ENCODE measurements at places on chromosomes 6 and 20.

- no peak for DNase-seq
Measured at GRCh38 chr6:160036790-160037206, 67.9 kb downstream of the IGF2R start.

GRCh38 chr6:40661726-40662125 lies 74.6 kb upstream of the LRFN2 start:
- no peak for DNase-seq

GRCh38 chr6:145475794-145476396 lies 259.4 kb downstream of the EPM2A start:
- no peak for DNase-seq

GRCh38 chr6:89566930-89567629 lies 71.5 kb downstream of the LYRM2 start:
- DNase-seq = no peak

GRCh38 chr6:53544217-53544469 lies 758 bp downstream of the GCLC start:
- DNase-seq = no peak

DNA sequence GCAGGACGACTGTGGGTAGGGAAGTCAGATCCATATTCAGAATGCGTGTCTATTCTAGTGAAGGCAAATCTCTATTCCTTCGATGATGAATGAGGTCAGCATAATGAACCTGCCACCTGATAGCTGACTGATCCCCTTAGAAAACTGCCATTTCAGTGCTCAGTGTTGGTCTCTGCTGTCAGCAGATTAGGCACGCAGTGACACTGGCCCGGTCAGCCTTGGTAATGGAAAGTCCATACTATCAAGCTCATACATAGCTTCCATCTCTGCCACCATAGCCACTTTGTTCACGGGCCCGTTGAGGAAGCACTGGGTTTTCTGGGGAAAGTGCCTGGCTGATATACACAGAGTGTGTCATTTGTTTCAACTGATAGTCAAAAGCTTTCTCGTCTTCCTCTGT lies 54.0 kb downstream of the C6orf52 start:
- DNase-seq = no peak

- no peak for DNase-seq
Measured at GRCh38 chr6:11595903-11596302, 58.4 kb downstream of the TMEM170B start.

GRCh38 chr6:142934599-142934998 lies 10.4 kb downstream of the HIVEP2 start:
- DNase-seq = no peak

- no peak for DNase-seq
Measured at GRCh38 chr20:35618263-35619131, 2.9 kb downstream of the SPAG4 start.

DNA sequence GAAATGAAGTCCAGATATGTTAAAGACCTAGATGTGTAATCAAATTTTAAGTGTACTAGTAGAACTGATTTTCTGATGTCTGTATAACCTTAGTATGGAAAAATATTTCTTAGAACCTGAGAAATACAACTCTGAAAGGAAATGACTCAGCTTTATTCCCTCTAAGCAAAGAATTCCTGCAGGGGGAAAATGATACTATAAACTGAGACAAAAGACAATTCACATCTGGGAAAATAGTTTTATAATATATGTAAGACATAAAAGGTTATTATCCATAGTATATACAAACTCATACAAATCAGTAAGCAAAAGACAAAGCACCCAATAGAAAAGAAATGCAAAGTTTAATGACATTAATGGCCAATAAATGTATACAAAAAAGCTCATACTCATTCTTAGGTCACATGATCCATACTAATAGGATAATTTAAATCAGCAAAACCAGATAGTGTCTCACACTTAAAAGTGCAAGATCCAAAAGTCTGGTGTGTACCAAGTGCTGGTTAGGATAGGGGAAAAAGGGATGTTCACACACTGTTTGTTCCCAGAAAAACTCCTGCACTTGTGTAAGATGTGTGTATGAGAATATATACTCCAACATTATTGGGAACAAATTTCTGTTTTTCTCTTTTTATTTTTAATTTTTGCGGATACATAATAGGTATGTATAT lies 22.6 kb downstream of the RNF217 start:
- no peak for DNase-seq

- DNase-seq = no peak
Measured at GRCh38 chr6:67883500-67884366, 751.3 kb upstream of the ADGRB3 start.

DNA sequence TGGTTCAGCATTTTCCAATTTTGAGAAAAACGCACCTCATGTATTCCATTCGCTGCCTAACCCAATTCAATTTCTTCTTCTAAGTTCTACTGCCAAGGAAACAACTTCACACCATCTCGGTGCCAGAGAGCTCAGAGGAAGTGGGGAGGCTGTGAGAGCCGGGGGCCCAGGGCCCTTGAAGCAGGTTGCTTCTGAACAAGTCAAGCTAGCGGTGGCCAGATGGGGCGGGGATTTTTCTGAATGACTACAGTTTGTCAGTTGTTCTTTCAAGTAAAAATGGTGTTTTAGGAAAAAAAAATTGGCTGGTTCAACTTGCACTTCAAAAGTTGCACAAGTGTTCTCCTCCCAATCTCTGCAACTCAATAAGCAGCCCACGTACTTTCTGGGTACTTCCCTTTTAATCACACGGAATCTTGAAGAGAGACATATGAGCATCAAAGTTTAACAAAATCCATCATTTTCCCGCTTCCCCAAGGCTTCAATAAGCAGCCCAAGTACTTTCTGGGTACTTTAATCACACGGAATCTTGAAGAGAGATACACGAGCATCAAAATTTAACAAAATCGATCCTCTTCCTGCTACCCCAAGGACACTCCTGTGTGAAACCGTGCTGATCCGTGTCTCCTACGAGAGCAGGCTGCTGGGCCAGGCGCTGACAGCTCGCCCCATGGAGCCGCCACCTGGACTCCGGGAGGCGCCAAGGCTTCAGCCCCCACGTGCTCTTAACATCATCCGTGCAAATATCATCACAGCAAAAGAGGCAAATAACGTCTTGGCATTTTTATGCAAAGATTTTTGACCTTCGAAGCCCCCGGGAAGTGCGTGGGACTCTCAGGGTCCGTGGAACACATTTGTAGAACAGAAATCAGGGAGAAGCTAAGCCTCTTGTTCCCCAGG lies 186.7 kb upstream of the PDE10A start:
- DNase-seq = no peak

- DNase-seq = no peak
Measured at GRCh38 chr6:138031850-138032249, 75.4 kb downstream of the PERP start.

DNA sequence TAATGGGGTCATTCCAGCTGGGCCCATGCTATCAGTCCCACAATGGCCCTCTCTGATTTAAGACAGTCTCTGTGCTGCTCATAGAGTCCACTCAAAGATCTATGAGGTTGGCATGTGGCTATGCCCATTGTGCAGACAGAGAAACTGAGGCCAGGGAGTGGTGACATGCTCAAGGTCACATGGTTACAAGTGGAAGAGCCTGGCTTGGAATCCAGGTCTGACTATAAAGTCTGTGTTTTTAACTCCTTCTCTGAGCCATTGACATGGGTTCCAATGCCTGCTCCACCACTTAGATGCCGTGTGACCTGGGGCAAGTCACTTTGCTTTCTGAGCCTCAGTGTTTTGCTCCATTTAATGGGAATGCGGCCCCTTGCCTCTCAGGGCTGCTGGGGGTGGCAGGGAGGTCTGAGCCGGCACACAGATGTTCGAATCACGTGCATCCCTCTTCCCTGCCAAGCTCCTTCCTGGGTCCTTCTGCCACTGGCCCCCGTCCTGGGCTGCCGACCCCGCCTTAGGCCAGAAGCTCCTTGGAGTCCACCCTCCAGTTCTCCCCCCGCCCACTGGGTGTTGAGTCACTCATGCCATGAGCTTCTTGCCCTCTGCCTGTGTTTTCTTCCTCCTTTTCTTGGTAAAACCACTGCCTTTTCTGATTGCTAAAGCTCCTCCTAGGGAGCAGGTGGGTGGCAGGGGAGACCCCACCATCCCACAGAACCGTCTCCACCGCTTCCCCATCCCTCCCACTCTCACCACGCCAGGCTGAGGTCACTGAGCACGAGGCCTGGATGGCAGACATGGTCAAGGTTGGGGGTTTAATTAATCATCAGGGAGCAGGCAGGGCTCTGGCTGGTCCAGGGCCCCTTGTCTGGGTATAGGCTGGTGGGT lies 35.7 kb downstream of the CEBPB start:
- no peak for DNase-seq

- no peak for DNase-seq
Measured at GRCh38 chr6:141303907-141304306, 828.8 kb upstream of the GJE1 start.

All from effector CD4-positive, alpha-beta T cell (primary cell).